Stimulated activated CD8-positive, alpha-beta memory T cell treated with anti-CD3 and anti-CD28 coated beads, Interleukin-2, amount 100 ng/mL, for 1 hour (primary cell): ENCODE measurements at places on chromosomes 12 and 14.

GRCh38 chr12:126038434-126038833 is 973.2 kb downstream of the AACS start:
- DNase-seq: no peak

- peak; percentile 66 for DNase-seq
These were observed 13.9 kb downstream of the EVL start for GRCh38 chr14:100078997-100079725.

- no peak for DNase-seq
These were observed 352.7 kb downstream of the KCNH5 start for GRCh38 chr14:62692490-62693106.

GRCh38 chr14:70599345-70599744 is 1.1 kb downstream of the MED6 start:
- no peak for DNase-seq

DNA sequence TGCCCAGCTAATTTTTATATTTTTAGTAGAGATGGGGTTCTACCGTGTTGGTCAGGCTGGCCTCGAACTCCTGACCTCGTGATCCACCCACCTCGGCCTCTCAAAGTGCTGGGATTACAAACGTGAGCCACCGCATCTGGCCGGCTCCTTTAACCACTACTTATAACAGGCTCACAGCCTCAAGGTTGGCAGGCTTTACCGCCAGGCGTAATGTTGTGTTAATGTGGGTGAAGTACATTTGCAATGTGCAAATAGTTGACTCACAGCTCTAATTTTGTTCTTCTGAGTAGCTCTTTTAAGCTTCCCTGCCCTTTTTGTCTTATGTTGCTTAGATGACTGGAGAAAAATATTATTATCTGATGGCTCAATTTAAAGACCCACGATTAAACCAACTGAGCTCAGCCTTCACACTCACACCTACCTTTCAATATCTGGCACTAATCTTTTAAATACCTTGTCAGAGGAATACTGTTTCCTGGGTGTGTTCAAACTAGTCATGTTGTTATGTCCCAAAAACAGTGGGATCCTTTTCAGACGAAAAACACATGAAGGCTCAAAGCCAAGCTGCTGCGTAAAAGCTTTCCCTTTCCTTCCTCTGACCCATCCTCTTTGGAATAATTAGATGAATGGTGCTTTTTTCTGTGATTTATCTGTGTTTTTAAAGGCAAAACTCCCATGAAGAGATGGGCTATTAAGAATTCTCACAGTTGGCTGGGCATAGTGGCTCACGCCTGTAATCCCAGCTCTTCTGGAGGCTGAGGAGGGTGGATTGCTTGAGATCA is 57.2 kb upstream of the USP44 start:
- no peak for DNase-seq

- DNase-seq: no peak
These were observed 10.0 kb downstream of the VWF start for GRCh38 chr12:6114476-6114870.

DNA sequence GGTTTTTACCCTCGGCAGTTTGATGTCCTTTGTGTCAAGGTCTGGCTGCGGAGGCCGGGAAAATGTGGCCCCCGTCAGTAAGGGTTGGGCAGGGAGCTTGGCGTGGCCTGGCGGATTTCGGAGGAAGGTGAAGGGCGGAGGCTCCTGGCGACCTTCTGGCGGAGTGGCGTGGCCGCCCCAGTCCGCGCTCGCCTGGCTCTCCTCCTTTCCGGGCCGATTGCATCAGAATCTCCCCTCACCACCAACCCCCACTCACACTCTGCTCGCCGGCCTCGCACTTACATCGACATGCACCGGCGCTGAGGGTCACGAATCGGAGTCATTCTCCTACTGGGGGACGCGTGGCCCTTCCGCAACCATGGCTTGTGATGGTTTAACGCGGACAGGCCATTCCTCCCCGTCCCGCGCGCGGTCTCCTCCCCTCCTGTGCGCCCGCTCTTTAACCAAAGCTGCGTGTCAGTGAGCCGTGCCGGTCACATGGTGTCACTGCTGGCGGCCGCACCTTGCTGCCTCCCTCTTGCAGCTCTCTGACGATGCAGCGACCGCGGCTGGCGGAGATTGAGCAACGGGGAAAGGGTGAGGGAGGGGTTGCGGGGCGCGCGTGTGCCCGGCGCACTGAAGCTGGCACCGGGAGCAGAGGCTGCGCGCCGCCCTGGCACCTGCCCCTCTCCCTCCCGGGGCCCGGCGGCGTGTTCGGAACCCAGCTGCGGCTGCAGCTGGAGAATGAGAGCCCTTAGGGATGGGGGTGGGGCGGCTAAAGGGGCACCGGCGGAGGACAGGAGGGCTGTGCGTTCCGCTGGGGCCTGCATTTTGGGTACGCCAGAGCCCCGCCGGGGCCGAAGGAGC is at the start of gene SLC38A1:
Gene SLC38A1, minus strand, starts transcription at position 461 of the 846 bp plus-strand sequence. CDS start 29,243 bp downstream, outside the sequence.
- DNase-seq: peak; percentile 76

- no peak for DNase-seq
These were observed 4.3 kb downstream of the GPR132 start for GRCh38 chr14:105060751-105061427.

GRCh38 chr14:23077962-23078361 is 17.0 kb downstream of the ACIN1 start:
- no peak for DNase-seq

GRCh38 chr12:116213885-116214527 is 63.5 kb downstream of the MED13L start:
- no peak for DNase-seq

GRCh38 chr14:38207736-38208617 is at the start of gene SSTR1:
Gene SSTR1 (plus strand): TSS chr14:38207904. CDS start chr14:38209390, 1,486 bp downstream.
- no peak for DNase-seq
